ENCODE measurements at places on chromosomes 5 and 9. TPM values are rescaled to one million over a fixed set of nuclear protein-coding genes. Genes with fewer than 3 reads are reported as not detected.

DNA sequence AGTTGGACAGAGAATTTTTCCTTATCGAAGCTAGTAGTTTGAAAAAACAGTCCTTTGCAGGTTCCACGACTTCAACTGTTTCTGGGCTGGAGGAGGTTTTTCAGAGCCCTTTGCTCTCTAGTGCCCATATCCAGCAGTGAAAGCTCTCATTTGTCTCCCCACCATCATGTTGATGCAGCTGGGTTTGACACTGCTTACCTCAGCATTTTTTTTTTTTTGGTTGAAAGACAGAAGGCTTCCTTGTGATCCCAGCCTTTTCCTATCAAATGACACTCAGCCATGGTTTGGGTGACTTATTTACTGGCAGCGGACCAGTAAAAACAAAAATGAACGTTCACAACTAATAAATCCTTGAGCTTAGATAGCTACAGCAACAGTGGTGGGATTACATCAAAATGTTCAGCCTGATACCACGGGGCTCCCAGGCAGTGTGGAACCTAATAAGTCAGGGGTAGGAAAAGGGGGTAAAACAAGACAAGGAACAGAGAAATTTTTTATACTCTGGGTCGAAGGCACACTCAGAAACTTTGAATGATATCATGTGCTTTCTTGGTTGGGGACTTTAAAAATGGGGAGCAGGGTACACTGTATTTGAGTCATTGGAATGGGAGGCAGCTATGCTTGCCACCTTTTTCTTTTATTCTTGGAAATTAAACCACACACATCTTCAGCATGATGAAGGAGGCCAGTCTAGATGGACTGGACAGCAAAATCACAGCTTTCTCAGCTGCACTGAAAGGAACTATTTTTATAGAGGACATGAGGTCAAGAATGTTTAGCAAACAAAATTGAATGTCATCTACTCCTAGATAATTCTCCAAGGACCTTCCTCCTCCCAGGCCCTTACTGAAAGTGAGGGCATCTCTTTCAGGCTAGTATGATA, 308.9 kb upstream of the MPDZ start:
- H3K27me3 ChIP-seq = no peaks in the 10 kb centered on the region
- no peak for DNase-seq
- no peak overlapping the region for H3K4me3 ChIP-seq
- no peaks in the 10 kb centered on the region for H3K36me3 ChIP-seq
- H3K4me1 ChIP-seq = peaks cover 15% of the 10 kb centered on the region

The CYSRT1 gene
- 1.5 TPM for total RNA-seq

DNA sequence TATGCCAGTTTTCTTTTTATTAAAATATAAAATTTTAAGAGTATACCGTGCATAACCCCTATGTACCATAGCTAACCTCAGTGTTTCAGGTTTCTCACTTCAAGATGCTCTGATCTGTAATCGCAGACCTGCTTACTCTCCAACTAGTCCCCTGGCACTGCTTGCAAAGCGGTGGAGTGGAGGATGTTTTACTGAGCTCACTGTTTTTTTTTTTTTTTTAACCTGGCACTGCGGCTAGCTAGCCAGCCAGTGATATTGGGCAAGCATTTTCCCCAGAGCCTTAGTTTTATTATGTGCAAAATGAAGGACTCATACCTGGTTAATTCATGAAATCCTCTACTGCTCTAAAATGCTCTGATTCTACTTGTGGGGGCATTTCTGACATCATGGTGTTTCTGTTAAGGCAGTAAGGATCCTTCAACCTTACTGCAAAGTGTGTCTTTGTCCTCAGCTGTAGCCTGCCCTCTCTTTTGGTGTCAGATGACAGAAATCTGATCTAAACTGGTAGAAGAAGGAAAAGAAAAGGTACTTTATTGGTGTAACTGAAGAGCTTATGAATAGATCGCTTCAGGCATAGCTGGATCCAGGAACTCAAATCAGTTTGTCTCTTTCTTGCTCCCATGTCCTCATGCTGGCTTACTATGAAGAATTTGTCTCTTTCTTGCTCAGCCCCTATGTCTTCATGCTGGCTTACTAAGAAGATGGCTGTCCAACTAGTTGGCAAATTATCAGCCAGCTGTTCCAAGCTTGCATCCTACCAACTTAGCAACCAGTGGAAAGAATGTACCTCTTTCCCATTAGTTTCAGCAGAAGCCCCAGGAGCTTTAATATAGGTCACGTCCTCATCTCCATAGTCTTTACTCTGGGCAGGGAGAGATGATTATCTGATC, 59.8 kb downstream of the DOCK2 start:
- no peak overlapping the region for H3K4me3 ChIP-seq
- peaks cover 37% of the 10 kb centered on the region for H3K27me3 ChIP-seq
- DNase-seq = no peak
- no peaks in the 10 kb centered on the region for H3K36me3 ChIP-seq
- no peak overlapping the region for H3K27ac ChIP-seq

- H3K4me3 ChIP-seq = no peak overlapping the region
- H3K4me1 ChIP-seq = peaks cover 18% of the 10 kb centered on the region
- no peak overlapping the region for H3K27ac ChIP-seq
- DNase-seq = no peak
- no peaks in the 10 kb centered on the region for H3K27me3 ChIP-seq
Observed at GRCh38 chr5:149153751-149154610, 12.7 kb downstream of the ABLIM3 start.

DNA sequence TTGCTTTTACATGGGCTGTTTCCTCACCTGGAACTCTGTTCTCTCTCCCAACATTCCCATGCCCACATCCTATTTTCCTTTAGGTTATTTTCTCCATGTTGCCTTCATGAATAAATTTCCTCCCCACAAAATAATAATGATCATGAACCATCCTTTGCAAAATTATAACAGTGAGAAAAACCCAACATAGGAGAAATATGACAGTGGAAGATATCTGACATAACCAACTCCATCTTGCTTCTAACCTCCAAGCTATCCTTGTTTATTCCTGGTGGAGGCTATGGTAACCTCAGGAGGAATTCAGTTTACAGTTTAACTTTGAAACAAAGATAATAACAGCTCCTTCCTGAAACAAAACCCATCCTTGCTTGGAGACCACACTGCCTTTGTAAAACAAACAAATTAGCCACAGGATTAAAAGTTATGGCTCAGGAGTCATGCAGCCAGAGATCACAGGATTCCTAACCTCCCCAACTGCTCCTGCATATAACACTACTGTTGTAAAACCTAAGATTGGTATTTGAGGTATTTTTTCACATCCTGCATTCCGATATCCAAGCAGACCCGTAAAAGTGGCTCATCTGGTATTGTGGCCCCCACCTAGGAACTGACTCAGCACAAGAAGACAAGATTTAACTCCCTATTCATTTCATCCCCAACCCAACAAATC, 212.4 kb downstream of the TRIM32 start:
- no peak overlapping the region for H3K4me3 ChIP-seq
- no peaks in the 10 kb centered on the region for H3K4me1 ChIP-seq
- H3K27ac ChIP-seq = no peak overlapping the region
- H3K36me3 ChIP-seq = no peaks in the 10 kb centered on the region

- no peak overlapping the region for H3K4me3 ChIP-seq
- H3K27me3 ChIP-seq = no peaks in the 10 kb centered on the region
- H3K36me3 ChIP-seq = no peaks in the 10 kb centered on the region
- no peak overlapping the region for H3K27ac ChIP-seq
Observed at GRCh38 chr5:96257904-96258303, 175.1 kb downstream of the PCSK1 start.

The IRX4 gene
- 1.6 TPM for total RNA-seq

The SLC6A18 gene
- total RNA-seq = 0.48 TPM

DNA sequence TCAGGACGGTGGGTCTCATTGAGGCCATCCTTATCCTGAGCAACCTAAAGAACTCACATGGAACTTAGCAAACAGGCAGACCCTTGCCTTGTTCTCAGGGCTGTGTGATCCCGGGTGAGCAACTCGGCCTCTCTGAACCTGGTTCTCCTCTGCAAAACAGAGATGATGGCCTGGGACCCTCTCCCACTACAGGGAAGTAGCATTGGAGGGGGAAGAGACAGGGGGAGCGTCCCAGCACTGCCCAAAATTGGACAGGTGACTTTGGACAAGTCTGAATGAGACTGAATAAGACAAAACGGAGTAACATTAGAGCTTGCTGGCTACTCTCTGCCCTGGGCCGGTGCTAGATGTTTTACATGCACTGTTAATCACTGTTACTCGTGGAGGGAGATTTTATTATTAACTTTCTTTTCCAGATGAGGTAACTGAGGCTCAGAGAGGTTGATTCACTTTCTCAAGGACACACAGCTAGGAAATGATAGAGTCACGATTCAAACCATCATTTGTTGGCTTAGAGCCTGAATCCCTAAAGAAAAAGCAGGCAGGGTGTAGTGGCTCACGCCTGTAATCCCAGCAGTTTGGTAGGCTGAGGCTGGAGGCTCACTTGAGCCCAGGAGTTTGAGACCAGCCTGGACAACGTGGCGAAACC, 136.4 kb downstream of the C9orf50 start:
- no peak for DNase-seq
- no peaks in the 10 kb centered on the region for H3K36me3 ChIP-seq
- H3K4me3 ChIP-seq = peak overlapping the region; percentile 40
- H3K4me1 ChIP-seq = peaks cover 58% of the 10 kb centered on the region

The MAPKAP1 gene
- 77.9 TPM for total RNA-seq

DNA sequence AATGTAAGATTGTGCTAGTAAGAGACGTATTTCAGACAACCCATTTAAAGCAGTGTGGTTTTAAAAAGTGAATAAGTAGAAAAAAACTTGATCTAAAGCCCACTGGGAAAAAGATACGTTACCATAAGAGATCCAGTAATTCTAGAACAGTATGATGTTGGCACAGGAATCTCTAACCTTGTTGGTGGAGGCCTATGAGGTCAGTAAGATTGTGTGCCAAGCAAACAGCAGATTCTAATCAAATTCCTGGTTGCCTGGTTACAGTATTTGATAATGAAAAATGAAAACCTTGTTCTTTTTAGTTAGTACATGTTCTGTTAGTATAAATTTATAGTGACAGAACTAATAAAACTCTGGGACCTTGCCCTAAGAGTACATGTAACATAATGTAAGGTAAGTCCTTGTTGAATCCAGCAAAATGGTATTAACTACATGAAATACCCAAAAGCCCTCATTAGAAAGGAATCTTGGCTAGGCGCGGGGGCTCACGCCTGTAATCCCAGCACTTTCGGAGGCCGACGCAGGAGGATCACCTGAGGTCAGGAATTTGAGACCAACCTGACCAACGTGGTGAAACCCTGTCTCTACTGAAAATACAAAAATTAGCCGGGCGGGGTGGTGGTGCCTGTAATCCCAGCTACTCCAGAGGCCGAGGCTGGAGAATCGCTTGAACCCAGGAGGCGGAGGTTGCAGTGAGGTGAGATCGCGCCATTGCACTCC, 33.2 kb upstream of the DMXL1 start:
- no peak overlapping the region for H3K27ac ChIP-seq
- no peaks in the 10 kb centered on the region for H3K27me3 ChIP-seq
- H3K36me3 ChIP-seq = no peaks in the 10 kb centered on the region
- DNase-seq = no peak
- H3K4me3 ChIP-seq = no peak overlapping the region

DNA sequence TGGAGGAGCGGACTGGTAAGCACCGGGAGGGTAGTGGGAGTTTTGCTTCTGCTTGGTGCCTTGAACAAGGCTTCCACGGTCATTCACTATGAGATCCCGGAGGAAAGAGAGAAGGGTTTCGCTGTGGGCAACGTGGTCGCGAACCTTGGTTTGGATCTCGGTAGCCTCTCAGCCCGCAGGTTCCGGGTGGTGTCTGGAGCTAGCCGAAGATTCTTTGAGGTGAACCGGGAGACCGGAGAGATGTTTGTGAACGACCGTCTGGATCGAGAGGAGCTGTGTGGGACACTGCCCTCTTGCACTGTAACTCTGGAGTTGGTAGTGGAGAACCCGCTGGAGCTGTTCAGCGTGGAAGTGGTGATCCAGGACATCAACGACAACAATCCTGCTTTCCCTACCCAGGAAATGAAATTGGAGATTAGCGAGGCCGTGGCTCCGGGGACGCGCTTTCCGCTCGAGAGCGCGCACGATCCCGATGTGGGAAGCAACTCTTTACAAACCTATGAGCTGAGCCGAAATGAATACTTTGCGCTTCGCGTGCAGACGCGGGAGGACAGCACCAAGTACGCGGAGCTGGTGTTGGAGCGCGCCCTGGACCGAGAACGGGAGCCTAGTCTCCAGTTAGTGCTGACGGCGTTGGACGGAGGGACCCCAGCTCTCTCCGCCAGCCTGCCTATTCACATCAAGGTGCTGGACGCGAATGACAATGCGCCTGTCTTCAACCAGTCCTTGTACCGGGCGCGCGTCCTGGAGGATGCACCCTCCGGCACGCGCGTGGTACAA, 556 bp downstream of the PCDHGC3 start:
- H3K27ac ChIP-seq = peak overlapping the region; percentile 85
- H3K4me1 ChIP-seq = peaks cover 9% of the 10 kb centered on the region
- no peak for DNase-seq

- H3K27ac ChIP-seq = no peak overlapping the region
- peaks cover 59% of the 10 kb centered on the region for H3K4me1 ChIP-seq
- peaks cover 21% of the 10 kb centered on the region for H3K27me3 ChIP-seq
- H3K4me3 ChIP-seq = no peak overlapping the region
- peaks cover 34% of the 10 kb centered on the region for H3K36me3 ChIP-seq
Observed at GRCh38 chr9:91942201-91942600, 7.8 kb downstream of the ROR2 start.

The SVEP1 gene
- total RNA-seq = 7.9 TPM

GRCh38 chr9:127390563-127390962, 6.4 kb upstream of the SLC2A8 start:
- peak overlapping the region; percentile 85 for H3K27ac ChIP-seq
- peaks cover 40% of the 10 kb centered on the region for H3K4me1 ChIP-seq
- DNase-seq = no peak
- no peaks in the 10 kb centered on the region for H3K27me3 ChIP-seq

The DDX46 gene
- 46.0 TPM for total RNA-seq

The HAVCR2 gene
- total RNA-seq = 0.10 TPM
